Iris pigment epithelial cell (primary cell): ENCODE measurements at places on chromosomes 4 and X.

DNA sequence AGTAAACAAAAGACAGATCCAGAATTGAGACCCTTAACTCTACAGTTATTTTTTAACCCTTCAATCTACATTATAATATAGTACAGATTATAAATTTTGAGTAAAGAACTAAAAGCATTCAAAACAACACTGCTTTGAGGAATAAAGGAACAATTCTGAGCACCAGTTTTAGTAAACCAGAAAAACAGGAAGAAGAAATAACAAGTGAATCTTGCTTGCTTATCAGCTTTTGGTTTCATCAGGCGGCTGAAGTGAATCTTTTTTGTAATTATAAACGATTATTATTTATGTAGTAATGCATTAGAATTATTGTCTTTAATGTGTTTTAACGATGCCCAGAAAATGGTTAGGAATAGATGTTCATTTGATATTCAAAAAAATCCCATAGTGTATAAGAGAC lies 305.4 kb downstream of the ARAP2 start:
- DNase-seq: no peak

- DNase-seq: no peak
These were observed 147.4 kb downstream of the CENPC start for GRCh38 chr4:67397931-67398330.

GRCh38 chr4:87863486-87863885 lies 30.7 kb downstream of the MEPE start:
- DNase-seq: no peak

GRCh38 chr4:150395872-150396271 lies 186.1 kb upstream of the MAB21L2 start:
- DNase-seq: no peak

DNA sequence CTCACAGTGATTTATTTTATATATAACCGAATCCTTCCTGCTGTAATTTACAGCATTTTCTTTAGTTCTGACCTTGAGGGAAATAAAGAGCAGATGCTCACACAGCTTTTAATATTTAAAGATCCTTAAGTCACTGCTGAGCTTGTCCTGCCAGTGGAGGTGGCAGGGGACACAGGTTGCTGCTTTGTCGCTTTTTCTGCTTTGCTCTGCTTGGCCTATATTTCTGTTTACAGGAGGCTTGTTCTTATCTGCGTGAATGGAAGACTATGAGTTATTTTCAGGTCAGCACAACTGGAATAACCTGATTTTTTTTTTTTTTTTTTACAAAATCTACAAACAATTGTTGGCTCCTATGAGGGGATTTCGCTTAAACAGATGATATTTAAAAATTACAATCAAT lies 2.3 kb downstream of the TXK start:
- no peak for DNase-seq
